Cardiac muscle cell (in vitro differentiated cells and primary cell): ENCODE measurements at places on chromosomes 13 and 19. TPM values are rescaled to one million over a fixed set of nuclear protein-coding genes. Genes with fewer than 3 reads are reported as not detected.

MEIS3 gene
- polyA plus RNA-seq: 82.8 and 114 TPM in 2 replicates

KASH5 gene
- polyA plus RNA-seq: 1.2 TPM in 1 of 2 replicates, not detected in the other

OR10H1 gene
- polyA plus RNA-seq: not detected in 2 replicates

- no peak for DNase-seq
- peaks cover 2% of the 10 kb centered on the region for H3K27me3 ChIP-seq
- no peaks in the 10 kb centered on the region for H3K36me3 ChIP-seq
These were observed 338.2 kb downstream of the UQCRFS1 start for GRCh38 chr19:28874742-28875141.

DNA sequence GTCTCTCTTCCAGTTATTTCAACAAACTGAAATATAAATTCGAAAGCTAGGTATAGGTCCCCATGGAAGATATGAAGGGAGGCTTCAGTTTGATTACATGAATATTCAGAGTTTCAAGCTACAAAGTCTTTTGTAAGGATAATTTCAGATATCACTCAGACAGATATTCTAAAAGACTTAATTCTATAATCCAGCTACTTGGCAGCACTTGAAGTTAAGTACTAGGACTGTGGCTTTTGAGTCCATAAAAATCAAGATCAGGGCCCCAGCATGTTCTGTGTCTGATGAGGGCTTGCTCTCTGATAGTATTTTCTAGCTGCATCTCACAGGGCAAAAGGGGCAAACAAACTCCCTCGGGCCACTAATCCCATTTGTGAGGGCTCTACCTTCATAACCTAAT lies 160.6 kb upstream of the IRS2 start:
- no peaks in the 10 kb centered on the region for H3K36me3 ChIP-seq
- no peak overlapping the region for H3K4me3 ChIP-seq
- H3K27ac ChIP-seq: no peak overlapping the region
